Gastroesophageal sphincter (tissue), 4 donors: ENCODE measurements at places on chromosomes 2 and 18. TPM values are rescaled to one million over a fixed set of nuclear protein-coding genes. Genes with fewer than 3 reads are reported as not detected.
A peak's percentile ranks its signal among the peaks of the same experiment; 100 is the strongest.

COL4A4 gene
- 5.0 TPM for total RNA-seq

DLX1 gene
- total RNA-seq, result not detected

ZNF638 gene
- 88.1 TPM for total RNA-seq

SPC25 gene
- not detected for total RNA-seq

TNS1 gene
- total RNA-seq, result 2,193 TPM

RAX gene
- not detected for total RNA-seq

SERPINB4 gene
- not detected for total RNA-seq

CRYGD gene
- not detected for total RNA-seq

- H3K4me3 ChIP-seq, result no peak overlapping the region
- no peak for ATAC-seq
- H3K4me1 ChIP-seq, result no peaks in the 10 kb centered on the region
- H3K27me3 ChIP-seq, result no peaks in the 10 kb centered on the region
- no peak overlapping the region for H3K27ac ChIP-seq
Observed at GRCh38 chr18:68839701-68840100, 41.8 kb downstream of the CCDC102B start.

- no peak overlapping the region for H3K4me3 ChIP-seq
- ATAC-seq, result no peak
- H3K27me3 ChIP-seq, result no peaks in the 10 kb centered on the region
- H3K27ac ChIP-seq, result no peak overlapping the region
- H3K36me3 ChIP-seq, result no peaks in the 10 kb centered on the region
Observed at GRCh38 chr2:179987916-179988315, 19.2 kb downstream of the CWC22 start.

GRCh38 chr18:54241483-54241882 lies 17.0 kb upstream of the MBD2 start:
- ATAC-seq, result no peak
- no peaks in the 10 kb centered on the region for H3K36me3 ChIP-seq
- H3K27ac ChIP-seq, result no peak overlapping the region
- H3K4me1 ChIP-seq, result no peaks in the 10 kb centered on the region
- H3K4me3 ChIP-seq, result no peak overlapping the region

- H3K36me3 ChIP-seq, result no peaks in the 10 kb centered on the region
- no peaks in the 10 kb centered on the region for H3K4me1 ChIP-seq
- H3K4me3 ChIP-seq, result no peak overlapping the region
- ATAC-seq, result no peak
Observed at GRCh38 chr2:6835467-6835866, 30.2 kb downstream of the CMPK2 start.

DNA sequence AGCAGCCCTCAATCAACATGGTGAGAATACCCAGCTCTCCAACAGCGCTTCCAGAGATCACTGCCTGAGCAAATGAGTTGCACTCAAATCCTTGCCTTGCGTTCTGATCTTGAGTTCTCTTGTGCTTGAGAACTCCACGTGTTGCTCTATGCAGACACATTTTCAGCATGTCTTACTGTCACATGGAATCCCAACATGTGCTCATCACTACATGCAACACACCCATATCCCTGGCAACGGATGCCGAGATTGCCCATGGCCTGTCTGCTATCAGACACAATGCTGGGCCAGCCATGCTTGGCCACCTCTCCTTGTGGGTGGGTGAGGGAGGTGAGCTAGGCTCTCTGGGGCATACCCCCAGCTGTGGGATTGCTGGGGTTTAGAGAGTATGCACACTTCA lies 91.9 kb upstream of the LDAH start:
- no peaks in the 10 kb centered on the region for H3K4me1 ChIP-seq
- no peaks in the 10 kb centered on the region for H3K27me3 ChIP-seq
- no peak overlapping the region for H3K4me3 ChIP-seq
- ATAC-seq, result no peak

DNA sequence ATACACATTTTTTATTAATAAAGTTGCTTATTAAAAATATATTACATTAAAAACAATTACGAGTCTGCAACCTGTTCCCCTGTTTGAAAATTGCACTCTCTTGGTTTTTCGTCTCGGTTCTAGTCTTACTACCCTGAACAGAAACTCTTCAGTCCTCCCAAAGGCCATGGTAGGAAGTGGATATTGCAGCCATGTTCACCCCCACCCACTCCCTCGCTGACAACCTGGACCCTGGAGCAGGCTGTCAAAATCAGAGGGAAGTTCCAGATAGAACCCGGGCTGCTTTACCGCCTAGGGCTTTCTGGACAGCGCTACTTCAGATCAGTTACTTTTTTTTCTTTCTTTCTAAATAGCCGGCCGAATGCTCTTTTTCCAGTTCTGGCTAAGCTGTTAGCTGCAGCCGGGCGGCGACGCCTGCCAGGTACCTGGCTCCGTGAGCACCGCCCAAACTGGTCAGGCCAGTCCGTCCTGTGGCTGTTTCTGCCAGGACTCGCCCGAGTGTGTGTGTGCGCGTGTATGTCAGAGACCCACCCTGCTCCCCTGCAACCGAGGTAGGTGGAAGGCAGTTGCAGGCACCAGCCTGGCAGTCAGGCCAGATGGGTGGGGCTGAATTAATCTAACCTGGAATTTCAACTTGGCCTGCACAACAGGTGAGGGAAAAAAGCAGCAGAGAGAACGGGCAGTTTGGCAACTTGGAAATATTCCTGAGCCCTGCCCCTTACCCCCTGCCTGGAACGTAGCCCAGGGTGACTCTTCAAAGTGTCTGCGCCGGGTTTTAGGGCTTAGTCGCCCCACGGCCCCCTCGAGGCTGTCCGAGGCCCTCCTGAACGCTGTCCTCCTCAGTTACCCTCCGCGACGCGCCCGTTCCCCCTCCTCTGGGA lies 1.1 kb upstream of the TET3 start:
- H3K4me1 ChIP-seq, result peaks cover 68% of the 10 kb centered on the region
- peak overlapping the region; percentile 64 for H3K4me3 ChIP-seq
- H3K36me3 ChIP-seq, result no peaks in the 10 kb centered on the region
- ATAC-seq, result no peak

GRCh38 chr18:74381621-74382295 lies 66.1 kb downstream of the C18orf63 start:
- no peak overlapping the region for H3K4me3 ChIP-seq
- H3K27me3 ChIP-seq, result peaks cover 5% of the 10 kb centered on the region
- H3K36me3 ChIP-seq, result no peaks in the 10 kb centered on the region
- no peak overlapping the region for H3K27ac ChIP-seq
- no peak for ATAC-seq
- no peaks in the 10 kb centered on the region for H3K4me1 ChIP-seq

DNA sequence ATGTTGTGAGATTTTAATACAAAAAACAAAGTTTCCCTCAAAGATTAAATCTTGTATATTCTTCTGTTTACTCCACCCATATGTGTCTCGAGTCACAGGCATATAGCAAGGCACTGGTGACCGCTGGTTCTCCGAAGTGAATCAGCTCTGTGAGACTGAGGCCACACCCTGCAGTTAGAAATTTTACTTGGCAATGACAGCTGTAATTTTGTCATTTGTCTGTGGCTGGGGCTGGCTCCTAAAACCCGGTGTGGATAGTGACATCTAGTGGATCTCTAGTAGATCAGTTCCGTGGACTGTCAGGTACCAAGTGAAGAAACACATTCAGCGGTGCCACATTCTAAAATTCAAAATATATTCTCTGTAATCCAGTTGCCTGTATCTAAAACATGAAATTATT lies 278.0 kb downstream of the NEDD4L start:
- no peak overlapping the region for H3K27ac ChIP-seq
- ATAC-seq, result peak; percentile 90
- H3K27me3 ChIP-seq, result no peaks in the 10 kb centered on the region
- no peaks in the 10 kb centered on the region for H3K4me1 ChIP-seq
- no peak overlapping the region for H3K4me3 ChIP-seq

- no peaks in the 10 kb centered on the region for H3K27me3 ChIP-seq
- H3K4me3 ChIP-seq, result no peak overlapping the region
- H3K27ac ChIP-seq, result no peak overlapping the region
- no peaks in the 10 kb centered on the region for H3K4me1 ChIP-seq
- ATAC-seq, result no peak
- H3K36me3 ChIP-seq, result no peaks in the 10 kb centered on the region
Observed at GRCh38 chr18:45133276-45133675, 452.6 kb downstream of the SETBP1 start.

- no peaks in the 10 kb centered on the region for H3K36me3 ChIP-seq
- H3K27ac ChIP-seq, result no peak overlapping the region
- no peak overlapping the region for H3K4me3 ChIP-seq
- peak; percentile 44 for ATAC-seq
Observed at GRCh38 chr2:43609290-43609918, 13.6 kb upstream of the THADA start.

DNA sequence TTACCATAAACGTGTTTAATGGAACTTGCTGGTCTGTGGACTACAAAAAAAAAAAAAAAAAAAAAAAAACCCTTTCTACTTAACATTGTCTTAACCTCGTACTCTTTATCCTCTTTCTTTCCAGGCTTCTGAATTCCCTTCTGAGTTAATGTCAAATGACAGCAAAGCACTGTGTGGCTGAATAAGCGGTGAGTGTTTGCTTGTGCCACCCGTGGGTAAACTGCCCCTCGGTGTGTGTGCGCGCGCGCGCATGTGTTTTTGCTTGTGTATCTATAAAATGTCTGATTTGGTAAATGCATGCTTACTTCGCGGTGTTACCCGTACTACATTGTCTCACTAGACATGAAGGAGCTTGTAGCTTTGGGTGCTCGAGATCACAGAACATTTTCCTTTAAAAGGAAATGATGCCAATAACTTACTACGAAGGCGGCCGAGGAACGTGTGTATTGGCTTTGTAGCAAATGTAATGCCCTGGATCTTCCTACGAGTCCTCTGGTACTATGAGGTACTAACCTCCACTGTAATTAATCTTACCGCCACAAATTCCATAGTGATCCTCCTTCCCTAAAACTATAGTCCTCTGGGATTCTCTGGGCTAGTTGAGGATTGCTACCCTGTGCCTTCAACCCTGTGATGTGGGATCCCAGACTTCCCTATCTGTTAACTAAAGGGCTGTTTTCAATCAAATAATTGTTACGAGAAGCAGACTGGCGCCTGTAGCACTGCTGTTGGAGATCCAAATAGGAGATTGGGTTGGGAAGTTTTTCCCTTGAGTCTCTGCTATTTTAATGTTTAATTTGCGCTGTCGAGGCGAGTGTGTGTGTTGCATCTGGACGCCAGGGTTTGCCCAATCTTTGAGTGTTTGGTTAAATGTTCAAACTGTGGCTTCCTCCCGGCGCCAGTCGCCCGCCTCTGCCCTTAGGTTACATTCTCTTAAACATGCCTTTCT lies 1.1 kb downstream of the ID2 start:
- no peak for ATAC-seq
- H3K36me3 ChIP-seq, result no peaks in the 10 kb centered on the region
- H3K27ac ChIP-seq, result peak overlapping the region; percentile 94

DNA sequence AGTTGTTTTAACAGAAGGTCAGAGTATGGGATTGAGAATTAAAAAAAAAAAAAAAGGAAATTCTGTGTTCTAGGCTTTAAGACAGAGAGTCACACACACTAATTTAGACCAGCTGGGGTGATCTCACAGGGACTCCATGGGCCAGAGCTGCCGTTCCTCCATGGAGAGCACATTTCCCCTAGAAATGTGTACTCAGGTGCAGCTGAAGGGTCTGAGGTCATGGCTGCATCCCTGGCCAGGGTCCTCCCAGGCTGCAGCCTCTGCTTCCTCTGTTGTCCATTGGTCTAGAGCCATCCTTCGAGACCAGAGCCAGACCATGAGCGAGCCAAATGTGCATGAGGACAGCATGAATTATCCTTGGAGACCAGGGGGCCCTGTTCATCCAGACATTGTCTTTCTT lies 190.1 kb upstream of the TNP1 start:
- H3K36me3 ChIP-seq, result no peaks in the 10 kb centered on the region
- H3K27me3 ChIP-seq, result no peaks in the 10 kb centered on the region
- no peak for ATAC-seq
- peak overlapping the region; percentile 33 for H3K27ac ChIP-seq
- no peak overlapping the region for H3K4me3 ChIP-seq
